ENCODE measurements at places on chromosomes 12 and 14.
A peak's percentile ranks its signal among the peaks of the same experiment; 100 is the strongest.

DNA sequence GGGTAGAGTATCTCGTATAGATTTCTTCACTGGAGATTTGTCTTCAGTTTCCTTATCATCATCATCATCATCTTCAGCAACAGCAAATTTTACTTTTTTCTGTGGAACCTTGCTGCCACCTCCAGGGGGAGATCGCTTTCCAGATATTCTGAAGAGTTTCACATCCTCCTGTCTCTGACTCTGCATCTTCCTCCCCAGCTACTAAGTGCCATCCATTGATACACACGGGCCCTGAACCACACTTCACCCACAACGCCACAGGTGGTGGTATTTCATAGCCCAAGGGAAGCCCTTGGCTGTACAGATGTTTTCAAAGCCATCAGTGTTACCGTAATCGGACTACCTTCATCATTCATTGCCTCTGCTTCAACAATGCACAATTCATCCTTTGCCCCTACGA, 82.2 kb downstream of the PPP2R5C start:
- DNase-seq = no peak

- peak; percentile 61 for DNase-seq
Observed at GRCh38 chr12:66678338-66679275, at the start of gene GRIP1. Gene GRIP1 (minus strand): TSS chr12:66679076. CDS start chr12:66678904, 172 bp downstream.

GRCh38 chr12:100058482-100059029, 73.8 kb upstream of the ANKS1B start:
- DNase-seq = peak; percentile 66

DNA sequence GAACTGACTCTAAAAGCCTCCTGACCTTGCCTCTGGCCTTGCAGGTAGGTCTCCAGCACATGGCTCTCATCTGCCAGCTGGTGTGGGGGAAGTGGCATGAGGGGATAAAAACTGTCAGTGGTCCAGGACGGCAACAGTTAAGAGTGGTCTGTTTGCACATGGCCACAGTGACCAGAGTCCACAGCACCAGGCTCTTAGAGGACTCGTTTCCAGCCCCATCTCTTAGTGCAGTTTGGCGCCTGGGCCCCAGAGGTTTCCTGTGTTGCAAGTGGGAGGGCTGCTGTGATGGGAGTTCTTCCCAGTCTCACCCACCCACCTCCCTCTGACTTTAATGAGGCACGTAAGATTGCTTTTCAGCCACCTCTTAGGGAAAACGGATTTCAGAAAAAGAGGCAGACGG, 37.0 kb downstream of the APPL2 start:
- DNase-seq = no peak

DNA sequence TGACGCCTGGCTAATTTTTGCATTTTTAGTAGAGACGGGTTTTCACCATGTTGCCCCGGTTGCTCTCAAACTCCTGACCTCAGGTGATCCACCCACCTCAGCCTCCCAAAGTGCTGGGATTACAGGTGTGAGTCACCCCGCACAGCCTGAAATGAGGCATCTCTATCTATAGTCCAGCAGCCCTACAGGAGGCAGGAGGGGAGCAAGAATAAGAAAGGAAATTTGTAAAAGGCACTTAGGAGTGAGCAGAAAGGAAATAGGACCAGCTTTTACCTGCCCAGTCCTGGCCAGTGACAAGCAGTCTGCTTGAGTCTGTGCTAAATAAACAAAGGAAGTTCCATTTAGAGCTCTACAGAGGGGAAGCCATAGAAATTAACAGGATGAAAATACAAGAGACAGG, 15.0 kb upstream of the PSMA6 start:
- DNase-seq = no peak

DNA sequence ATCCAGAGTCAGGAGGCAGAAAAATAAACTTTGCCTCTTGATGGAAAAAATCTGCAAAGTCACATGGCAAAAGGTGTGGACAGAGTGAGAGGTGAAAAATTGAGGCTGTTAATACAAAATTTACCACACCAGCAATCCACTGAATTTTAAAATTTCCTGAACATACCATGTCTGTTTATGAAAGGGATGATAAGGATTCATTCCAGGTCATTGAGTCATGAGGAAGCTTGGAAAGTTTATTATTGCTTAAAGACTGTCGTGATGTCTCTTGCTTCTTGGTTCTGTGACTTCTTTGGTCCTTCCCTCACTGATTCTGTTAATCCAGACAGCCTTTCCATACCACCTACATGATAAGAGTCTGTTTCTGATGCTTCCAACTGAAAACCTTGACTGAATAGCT, 73.2 kb downstream of the TTC6 start:
- no peak for DNase-seq

DNA sequence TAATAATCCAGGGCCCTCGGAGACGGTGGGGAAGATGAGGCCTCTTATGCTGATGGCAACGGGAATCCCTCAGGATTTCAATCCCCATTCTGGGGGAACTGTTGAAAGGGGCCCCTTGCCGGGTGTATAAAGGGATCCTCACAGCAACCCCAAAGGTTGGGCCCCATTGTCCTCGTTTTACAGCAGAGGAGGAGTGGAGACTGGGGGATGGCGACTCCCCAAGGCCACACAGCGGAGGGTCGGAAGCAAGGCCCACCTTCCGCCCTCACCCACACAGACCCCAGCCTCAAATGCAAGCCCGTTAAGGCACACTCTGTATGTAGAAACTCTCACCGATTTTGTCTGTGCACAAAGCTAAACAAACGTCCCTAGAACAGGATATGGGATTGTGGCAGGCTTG, 327.9 kb upstream of the DIO3 start:
- no peak for DNase-seq

DNA sequence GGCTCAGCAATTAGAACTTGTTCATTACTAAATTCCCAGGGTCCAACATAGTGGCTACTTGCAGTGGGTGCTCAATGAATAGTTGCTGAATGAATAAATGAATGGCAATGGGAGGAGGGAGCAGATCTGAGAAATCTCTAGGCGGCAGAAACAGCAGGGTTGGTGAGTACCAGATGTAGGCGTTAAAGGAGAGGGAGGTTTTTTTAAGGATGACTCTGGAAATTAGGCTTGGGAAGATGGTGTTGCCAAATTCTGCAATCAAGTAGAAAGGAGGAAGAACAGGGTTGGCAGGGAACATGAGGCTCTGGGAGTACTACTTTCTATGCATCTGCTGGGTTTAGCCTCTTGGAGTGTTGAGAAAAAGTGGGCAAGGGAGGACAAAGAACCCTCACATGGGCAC, 207.1 kb downstream of the APAF1 start:
- DNase-seq = no peak
